ENCODE measurements at places on chromosomes 5 and 9.

DNA sequence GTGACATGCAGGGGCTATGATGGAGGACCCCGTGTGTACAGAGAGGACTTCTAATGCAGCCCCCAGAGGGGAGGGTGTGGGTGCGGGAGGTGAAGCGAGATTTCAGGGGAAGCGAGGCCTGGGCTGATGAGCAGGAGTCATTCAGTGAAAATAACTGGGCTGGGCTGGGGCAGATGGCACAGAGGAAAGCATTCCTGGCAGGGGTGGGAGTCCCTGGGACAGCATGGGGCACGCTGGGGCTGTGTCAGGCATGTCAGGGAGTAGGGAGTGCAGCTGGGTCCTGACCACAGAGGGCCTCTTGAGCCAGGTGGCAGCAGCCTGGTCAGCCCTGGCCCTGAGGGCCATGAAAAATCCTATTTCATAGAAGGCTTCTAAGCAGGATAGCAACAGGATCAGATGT is 36.6 kb downstream of the COL15A1 start:
- DNase-seq = no peak

- no peak for DNase-seq
These were observed 41.1 kb upstream of the PLPP6 start for GRCh38 chr9:4620881-4621555.

GRCh38 chr5:94849821-94850736 is 231.6 kb downstream of the SLF1 start:
- DNase-seq = peak; percentile 50

DNA sequence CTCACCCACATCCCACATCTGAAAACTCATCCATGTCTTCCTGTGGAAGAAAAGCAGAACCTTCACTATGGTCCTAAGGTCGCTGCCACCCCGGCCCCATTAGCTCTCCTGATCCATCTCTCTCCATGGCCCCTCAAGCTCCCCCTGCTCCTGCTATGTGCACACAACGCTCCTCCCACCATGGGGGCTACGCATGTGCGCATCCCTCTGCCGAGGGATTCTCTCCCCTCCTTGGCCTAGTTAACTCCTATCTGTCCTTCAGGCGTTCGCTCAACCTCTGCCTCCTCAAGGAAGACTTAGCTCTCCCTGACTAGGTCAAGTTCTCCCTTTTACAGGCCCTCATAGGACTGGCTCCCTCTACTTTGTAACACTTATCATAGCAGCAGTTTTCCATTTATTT is 9.8 kb downstream of the AKNA start:
- DNase-seq = no peak

DNA sequence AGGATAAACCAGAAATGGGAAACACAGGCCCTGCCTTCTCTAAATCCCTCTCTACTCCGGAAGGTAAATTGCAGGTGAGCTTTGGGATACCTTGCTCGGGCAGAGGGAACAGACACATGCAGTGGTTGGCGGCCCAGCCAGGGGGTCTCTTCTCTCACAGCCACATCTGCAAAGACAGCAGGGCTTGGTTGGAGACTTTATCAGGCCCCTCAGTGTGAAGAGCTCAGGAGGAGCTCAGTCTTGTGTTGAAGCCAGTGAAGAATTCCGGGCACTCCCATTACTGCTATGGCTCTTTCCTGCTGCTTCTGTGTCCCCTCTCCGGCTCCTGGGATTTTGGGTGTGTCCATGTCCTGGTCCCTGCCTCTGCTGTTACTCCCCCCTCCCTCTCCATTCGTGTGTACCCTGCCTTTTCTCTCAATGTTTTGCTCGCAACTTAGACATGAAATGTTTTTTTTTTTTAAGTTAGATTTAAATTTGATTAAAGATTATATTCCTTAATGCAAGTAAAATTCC is 99.8 kb downstream of the TRIO start:
- no peak for DNase-seq

- peak; percentile 82 for DNase-seq
These were observed 364.6 kb downstream of the BRINP1 start for GRCh38 chr9:119004618-119004990.
